Panc1 (cell line): ENCODE measurements at places on chromosomes 13 and 19.
A peak's percentile ranks its signal among the peaks of the same experiment; 100 is the strongest.

GRCh38 chr19:3770136-3770999, 1.7 kb downstream of the RAX2 start:
- DNase-seq = no peak

DNA sequence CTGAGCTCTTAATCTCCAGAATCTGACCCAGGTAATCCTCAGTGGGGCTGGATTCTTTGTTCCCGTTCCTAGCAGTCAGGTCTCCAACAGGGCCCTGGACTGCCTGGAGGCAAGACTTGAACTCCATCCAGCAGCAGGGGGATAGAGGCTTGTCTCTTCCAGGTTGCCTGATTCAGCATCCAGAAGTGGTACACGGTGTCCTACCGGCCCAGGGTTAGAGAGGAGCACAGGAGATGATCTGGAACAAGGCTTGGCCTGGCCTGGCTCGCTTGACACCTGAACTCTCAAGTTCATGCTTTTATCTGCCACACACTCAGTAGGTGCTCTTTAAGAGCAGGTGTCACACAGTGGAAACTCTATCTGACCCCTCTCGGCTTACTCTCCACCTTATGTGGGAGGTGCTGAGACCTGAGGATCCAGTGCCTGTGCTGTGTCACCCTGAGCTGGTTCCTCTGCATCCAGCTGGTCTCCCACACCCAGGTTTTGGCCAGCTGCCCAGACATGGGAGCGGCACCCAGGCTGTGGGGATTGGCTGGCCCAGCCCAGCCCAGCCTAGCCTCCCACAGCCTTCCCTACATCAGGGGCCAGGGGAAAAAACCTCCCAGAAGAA, at the start of gene CYP4F3:
Gene CYP4F3, plus strand, starts transcription at position 604 of the 610 bp plus-strand sequence. CDS start 519 bp downstream, outside the sequence.
- DNase-seq = no peak

DNA sequence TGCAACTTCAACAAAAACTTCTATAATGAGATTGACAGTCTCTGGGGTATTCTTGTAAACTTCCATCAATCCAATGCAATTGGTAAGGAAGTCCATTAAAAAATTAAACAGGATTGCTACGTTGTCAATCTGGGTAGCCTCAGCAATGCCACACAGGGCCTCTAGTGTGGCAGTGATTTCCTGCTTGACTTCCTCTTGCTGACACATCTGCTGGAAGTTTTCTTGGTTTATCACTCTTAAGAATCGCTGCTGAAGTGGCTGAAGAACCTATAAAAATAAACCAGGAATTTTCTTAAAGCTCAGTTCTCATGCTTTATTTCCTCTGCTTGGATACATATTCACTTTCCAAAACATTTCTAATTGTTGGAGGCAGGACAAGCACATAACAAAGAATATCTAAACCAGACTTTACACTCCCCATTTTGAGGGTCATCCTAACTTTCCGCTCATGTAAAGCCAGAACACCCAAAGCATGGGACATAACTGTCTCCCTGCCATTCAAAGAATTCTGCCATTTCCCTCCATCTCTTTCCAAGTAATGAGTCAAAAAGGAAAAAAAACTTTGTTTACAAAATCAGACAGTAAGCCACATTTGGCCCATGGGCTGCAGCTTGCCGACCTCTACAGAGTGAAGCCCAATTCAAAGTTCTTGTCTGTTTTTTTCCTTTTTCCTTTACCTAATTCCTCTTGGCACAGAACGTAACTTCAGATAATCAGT, 23.2 kb upstream of the EEF1AKMT1 start:
- no peak for DNase-seq

GRCh38 chr13:103948426-103948825, 882.2 kb upstream of the SLC10A2 start:
- DNase-seq = no peak

DNA sequence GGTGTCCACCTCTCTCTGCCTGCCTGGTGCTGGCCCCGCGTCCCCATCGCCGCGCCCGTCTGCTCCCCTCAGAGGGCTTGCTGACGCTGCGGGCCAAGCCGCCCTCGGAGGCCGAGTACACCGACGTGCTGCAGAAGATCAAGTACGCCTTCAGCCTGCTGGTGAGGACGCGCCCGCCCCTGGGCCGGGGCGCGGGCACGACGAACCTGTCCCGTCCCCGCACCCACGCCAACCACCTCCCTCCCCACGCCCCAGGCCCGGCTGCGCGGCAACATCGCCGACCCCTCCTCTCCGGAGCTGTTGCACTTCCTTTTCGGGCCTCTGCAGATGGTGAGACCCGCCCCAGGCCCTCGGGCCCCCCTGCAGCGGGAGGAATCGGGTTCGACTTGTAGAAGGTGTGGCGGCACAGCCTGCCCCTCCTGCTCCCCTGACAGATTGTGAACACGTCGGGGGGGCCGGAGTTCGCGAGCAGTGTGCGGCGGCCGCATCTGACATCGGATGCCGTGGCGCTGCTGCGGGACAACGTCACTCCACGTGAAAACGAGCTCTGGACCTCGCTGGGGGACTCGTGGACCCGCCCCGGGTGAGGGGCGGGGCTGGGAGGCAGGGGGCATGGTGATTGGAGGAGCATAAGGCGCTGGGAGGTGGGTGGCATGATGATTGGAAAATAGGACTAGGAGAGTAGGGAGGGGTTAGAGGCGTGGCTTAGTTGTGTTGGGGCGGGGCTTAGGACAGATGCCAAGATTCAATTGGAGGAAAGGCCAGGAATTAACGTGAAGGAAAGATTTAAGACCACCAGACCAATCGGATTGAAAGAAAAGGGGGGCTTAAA, 6.6 kb downstream of the EPS8L1 start:
- DNase-seq = no peak

DNA sequence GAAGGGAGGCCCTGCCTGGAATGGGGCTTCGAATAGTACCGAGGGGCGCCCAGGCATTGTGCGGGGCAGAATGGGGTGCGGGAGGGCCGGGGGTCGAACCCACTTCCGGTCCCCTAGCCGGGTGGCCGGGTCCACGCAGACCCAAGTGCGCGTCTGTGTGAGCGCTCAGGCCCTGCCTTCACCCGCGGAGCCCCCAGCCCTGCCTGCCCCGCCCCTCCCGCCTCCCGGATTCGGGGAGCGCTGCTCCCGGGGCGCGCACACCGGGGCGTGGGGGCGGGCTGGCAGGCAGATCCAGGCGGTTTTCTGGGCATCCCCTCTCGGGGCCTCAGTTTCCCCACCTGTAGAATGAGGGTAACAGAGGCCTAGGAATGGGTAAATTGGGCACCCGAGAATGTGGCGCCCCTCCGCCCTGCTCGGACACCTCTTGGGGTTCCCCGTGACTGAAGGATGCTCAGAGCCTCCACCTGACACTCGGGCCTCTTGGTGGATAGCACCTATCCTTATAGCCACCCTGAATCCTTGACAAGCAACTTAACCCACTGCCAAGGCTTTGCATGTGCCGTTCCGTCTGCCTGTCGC, 682 bp downstream of the PIK3R2 start:
- no peak for DNase-seq

- DNase-seq = no peak
Observed at GRCh38 chr19:49417088-49417487, 6.2 kb downstream of the PTH2 start.

GRCh38 chr13:111577956-111578605, 257.6 kb downstream of the TEX29 start:
- DNase-seq = no peak

GRCh38 chr19:37506387-37507166, at the start of gene ZNF793:
Gene ZNF793 (plus strand): TSS chr19:37506939. CDS start chr19:37523440, 16,501 bp downstream.
- DNase-seq = peak; percentile 82

DNA sequence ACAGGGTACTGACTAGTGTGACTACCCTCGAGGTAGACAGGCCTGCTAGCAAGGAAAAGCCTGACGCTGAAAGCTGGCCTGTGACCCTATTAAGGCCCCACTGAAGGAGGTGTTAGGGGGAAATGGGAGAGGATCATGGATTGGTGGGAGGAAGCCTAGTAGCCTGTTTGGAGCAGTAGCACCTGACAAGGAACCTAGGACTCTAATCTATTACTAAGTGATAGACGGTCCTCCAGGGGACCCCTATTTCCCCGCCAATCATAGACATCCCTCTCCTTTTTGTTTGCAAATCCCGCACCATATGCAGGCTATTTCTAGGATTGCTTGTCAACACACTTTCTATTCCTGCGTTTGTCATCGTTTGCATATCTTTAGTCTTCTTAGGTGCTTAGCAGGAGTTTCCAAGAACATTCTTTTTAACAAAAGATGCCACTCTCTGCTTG, 1338.8 kb upstream of the MIR17HG start:
- no peak for DNase-seq

- DNase-seq = no peak
Observed at GRCh38 chr19:11541238-11541637, 2.6 kb downstream of the CNN1 start.

DNA sequence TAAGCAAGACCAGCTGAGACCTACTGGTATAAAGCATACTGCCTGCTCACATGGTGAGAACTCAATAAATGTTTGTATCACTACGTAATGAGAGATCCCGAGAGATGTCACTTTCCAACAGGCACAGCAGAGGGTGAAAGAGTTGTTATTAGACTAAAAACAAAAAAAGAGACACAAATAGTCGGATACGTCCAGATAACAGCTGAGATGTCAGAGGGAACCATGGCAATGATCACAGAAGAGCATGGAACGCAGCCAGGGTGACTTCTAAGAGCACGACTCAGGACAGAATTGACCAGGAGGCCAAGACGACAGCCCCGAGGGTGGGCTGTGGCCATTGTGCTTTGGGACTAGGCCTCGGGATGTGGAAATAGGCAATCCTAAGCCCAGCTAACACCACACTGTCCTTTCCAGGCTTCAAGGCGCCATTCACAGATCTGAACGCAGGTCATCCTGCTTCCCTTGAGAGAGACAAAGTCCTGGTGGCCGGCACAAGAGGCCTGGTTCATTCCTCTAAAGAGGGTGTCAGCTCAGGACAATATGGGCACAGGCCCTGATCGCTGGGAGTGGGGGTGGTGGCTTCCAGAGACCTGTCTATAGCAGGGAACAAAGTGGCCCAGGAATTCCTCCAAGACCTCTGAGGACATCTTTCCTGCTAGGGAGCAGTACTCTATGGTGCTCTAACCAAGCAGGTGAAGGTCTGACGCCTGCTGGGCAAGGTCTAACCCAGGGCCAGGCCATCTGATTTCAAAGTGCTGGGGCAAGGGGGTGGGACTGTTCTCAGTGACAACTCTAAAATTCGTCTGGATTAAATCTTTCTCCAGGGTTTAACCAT, 3.2 kb downstream of the SH3GL1 start:
- DNase-seq = no peak
